Testis (tissue), 5 donors: ENCODE measurements at places on chromosomes 12 and 14. TPM values are rescaled to one million over a fixed set of nuclear protein-coding genes. Genes with fewer than 3 reads are reported as not detected.

TC2N gene
- total RNA-seq = 19.6 TPM

- DNase-seq = no peak
Observed at GRCh38 chr12:78185109-78185508, 354.4 kb downstream of the NAV3 start.

- DNase-seq = no peak
Observed at GRCh38 chr14:21408147-21408546, 24.3 kb upstream of the SUPT16H start.

DNA sequence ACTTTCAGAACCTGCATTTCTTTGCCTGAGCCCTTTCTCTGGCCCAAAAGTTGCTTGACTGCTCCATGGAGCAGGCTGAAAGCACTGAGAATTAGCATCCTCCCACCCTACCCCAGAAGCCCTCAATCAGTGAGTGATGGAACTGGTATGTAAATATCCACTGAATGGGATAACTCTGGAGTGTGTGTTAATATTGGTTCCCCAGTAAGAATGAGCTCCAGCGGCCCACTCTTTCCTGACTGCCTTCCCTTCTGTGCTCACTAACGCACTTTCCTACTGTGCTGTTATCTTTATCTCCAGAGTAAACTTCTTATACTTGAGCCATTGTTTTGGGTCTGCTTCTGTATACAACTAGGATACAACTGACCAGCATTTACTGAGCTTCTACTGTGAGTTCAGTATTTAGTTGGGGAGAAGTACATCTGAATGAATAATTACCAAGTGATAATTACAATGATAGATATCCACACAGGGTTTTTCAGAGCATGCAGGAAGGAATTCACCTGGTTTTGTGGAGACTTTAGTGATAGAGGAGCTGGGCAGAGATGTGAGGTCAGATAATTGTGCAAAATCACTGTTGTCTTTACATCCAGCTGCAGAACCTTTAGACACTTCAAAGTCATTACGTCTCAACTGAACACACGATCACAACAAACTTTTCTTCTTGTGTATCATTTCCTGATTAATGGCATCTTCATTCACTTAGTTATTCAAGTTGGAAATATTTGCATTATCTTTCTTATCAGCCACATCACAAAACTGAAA is 149.2 kb upstream of the BTG1 start:
- no peak for DNase-seq

- no peak for DNase-seq
Observed at GRCh38 chr12:67035121-67035520, 234.0 kb upstream of the CAND1 start.

GABARAPL1 gene
- 56.2 TPM for total RNA-seq

DNA sequence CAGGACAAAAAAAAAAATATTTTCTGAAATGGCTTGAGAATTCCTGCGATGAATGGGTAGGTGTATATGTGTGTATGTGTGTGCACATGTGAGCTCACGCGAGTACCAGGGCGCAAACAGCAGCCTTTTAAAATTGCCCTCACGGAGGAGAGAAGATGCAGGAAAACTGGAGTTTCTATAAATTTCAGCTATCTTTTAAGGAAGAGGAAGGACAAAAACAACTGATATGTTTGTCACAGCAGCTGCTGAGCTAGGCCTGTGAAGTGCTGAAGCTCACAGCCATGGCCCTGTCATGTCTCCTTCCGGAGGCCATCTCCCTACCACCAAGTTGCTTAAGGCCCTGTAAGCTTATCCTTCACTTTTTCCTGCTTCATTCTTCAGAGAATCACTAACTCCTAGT is 40.8 kb downstream of the DUSP16 start:
- no peak for DNase-seq

LRCOL1 gene
- total RNA-seq = 0.81 TPM

GRCh38 chr14:37623971-37624370 is 28.5 kb downstream of the TTC6 start:
- no peak for DNase-seq

JAG2 gene
- 21.3 TPM for total RNA-seq

GRCh38 chr12:6356374-6356820 is 14.5 kb upstream of the TNFRSF1A start:
- no peak for DNase-seq

HCAR2 gene
- total RNA-seq = 0.74 TPM

DNA sequence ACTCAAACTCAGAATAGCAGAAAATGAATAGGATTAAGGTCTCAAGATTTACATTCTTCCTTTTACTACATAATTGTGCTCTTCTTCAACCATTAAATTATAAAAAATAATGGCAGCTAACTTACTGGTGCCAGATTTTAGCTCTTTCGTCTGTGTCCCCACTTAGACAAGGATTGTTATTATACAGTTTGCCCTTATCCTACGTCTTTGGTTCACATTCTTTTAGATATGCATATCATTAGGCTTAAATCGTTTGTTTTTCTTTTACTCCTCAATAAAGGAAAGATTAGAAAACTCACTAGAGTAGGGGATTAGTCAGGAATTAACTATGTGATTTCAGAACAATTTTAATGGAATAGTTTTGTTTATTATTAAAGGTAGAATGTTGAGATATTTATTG is 129.6 kb upstream of the GARIN2 start:
- DNase-seq = no peak

GRCh38 chr14:91996948-91997371 is 42.9 kb downstream of the TRIP11 start:
- no peak for DNase-seq

RFX4 gene
- 52.7 TPM for total RNA-seq

GRCh38 chr12:19015285-19015684 is 114.2 kb upstream of the PLEKHA5 start:
- no peak for DNase-seq

SLC41A2 gene
- 31.6 TPM for total RNA-seq

GRCh38 chr12:5627053-5627630 is 195.2 kb downstream of the NTF3 start:
- no peak for DNase-seq

GRCh38 chr14:68574906-68575305 is 218.0 kb downstream of the ZFP36L1 start:
- no peak for DNase-seq

GRCh38 chr14:62143245-62143644 is 381.0 kb downstream of the SNAPC1 start:
- peak; percentile 67 for DNase-seq

DNA sequence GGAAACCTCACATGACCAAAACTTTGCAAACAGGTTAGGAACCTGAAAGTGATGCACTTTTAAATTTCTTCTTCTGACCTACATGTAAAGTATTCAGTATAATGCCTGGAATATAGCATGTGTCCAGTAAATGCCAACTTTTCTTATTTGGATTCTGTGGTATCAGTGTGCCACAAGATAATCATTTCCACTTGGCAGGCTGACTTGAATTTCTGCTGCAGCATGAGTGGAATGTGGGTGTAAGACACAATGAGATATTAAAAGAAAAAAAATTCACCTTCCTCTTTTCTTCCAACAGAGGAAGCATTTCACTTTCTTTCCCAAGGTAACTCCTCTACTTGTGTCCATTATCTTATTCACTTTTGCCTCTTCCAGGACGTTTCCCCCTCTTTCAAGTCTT is 141.9 kb upstream of the PRKD1 start:
- no peak for DNase-seq

DDHD1 gene
- 76.2 TPM for total RNA-seq

GRCh38 chr14:50615056-50615455 is 53.0 kb downstream of the SAV1 start:
- DNase-seq = no peak

GRCh38 chr14:47257013-47257412 is 418.4 kb downstream of the MDGA2 start:
- DNase-seq = no peak

DNA sequence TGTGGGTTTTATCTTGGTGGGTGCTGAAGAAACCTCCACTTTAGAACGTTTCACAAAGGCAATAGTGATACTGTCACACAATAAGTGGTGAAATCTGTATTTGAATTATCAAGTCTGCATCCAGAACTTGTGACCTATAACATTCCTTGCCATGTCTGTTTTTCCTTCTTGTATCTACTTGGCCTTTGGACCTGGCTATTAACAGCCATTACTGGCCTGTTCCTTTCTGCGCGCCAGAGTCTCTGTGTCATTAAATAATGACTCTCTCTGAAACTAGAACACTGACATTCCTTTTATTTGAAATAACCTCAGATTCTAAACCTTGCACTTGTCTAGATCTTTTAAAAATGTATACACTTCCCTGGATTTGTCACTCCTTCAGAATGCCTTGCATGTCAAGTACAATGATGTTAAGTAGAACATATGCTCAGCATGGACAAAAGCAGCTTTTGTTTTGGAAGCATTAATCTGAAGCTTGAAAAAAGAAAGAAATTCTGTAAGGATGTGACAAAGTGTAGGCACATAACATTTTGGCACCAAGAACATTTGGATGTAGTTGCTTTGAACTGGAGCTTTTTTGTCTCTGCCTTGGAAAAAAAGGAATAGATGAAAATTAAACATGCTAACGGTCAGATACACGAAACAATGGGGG is 95.5 kb upstream of the RPL10L start:
- DNase-seq = no peak

DNA sequence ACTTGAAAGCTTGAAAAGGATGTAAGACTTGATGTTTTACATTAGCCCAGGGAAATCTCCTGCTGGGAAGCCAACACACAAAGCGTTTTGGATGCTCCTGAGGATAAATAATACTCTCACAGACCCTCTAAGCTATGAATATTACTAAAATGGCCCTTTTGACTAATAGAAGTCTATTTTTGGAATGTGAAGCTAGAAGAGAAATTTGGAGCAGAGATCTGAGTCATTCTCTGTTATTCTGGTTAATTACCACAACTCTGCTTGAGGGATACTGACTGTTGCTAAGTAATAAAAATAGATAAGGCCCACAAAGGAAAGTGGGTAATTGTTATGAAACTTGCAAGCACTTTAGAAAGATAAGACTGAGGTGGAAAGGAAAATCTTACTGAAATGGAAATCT is 346.2 kb upstream of the STXBP6 start:
- no peak for DNase-seq

KLRB1 gene
- 0.25 TPM for total RNA-seq

PRR4 gene
- 8.4 TPM for total RNA-seq

GRCh38 chr14:99899578-99900178 is 106.5 kb downstream of the EML1 start:
- no peak for DNase-seq

MMP17 gene
- total RNA-seq = 16.1 TPM

- no peak for DNase-seq
Observed at GRCh38 chr12:52049286-52049685, 2.0 kb upstream of the NR4A1 start.

GRCh38 chr14:59600211-59600945 is 23.8 kb upstream of the CCDC175 start:
- no peak for DNase-seq

CACNA2D4 gene
- 18.3 TPM for total RNA-seq

DNA sequence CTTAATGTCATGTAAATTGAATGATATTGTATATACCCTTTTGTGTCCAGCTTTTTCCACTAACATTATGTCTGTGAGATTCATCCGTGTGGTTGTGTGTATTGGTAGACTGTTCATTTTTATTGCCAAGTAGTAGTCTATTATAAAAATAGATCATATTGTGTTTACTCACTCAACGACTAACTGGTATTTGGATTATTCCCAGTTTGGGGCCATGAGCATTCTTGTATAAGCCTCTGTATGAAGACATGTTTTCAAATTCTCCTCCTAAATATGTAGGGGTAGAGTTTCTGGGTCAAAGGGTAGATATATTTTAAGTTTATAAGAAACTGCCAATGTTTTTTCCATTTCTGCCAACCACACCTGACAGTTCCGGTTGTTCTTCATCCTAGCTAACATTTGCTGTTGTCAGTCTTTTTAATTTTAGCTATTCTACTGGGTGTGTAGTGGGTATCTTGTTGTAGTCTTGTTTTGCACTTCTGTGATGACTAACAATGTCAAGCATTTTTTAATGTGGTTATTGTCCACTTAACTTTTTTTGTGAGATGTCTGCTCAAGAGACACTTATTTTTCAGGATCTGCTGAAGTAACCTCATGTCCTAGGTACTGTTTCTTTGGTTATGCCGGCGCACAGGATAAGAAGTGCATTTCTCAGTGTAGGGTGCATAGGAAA is 93.2 kb downstream of the DACT1 start:
- DNase-seq = no peak

LRRC74A gene
- total RNA-seq = 5.9 TPM

GRCh38 chr12:105451798-105452197 is 121.3 kb downstream of the C12orf75 start:
- no peak for DNase-seq

FBXO34 gene
- total RNA-seq = 91.7 TPM

DNA sequence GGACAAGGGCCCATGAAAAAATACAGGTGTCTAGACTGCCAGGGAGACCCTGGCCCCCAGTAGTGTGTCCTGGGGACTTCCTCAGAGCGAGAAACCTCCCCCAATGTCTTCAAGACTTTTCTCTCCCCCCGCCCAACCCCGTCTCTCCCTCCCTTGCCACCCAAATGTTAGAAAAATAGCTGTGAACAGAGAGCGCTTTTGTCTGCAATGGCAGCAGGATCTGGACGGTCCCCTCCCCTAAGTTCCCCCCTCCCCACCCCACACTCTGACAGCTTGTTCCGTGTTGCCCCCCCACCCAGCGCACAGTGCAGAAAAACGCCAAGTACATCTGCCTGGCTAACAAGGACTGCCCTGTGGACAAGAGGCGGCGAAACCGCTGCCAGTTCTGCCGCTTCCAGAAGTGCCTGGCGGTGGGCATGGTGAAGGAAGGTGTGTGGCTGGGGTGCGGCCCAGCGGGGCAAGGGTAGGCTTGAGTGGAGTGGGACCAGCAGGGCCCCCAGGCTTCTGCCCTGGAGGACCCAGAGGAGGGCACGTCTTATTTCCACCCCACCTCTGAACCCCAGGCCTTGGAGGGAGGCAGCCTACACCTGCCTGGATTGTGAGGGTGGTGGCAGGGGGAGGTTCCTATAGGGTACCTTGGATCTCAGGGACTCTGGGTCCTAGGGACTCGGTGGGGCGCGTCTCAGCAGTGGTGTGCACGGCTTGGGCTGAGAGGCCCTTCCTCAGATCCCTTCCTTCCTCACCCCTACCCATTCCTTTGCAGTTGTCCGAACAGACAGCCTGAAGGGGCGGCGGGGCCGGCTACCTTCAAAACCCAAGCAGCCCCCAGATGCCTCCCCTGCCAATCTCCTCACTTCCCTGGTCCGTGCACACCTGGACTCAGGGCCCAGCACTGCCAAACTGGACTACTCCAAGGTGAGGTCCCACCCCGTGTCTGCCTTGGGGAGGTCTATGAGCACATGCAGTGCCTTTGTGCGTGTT is 4.8 kb downstream of the NR4A1 start:
- DNase-seq = no peak

REM2 gene
- total RNA-seq = 2.9 TPM

GRCh38 chr14:59728304-59728703 is 142.3 kb downstream of the RTN1 start:
- DNase-seq = no peak

GRCh38 chr12:14951851-14952250 is 9.6 kb downstream of the ARHGDIB start:
- no peak for DNase-seq

- DNase-seq = no peak
Observed at GRCh38 chr12:28024231-28024995, 51.9 kb upstream of the PTHLH start.

- DNase-seq = no peak
Observed at GRCh38 chr14:87255058-87255457, 737.9 kb downstream of the GALC start.

- DNase-seq = peak; percentile 31
Observed at GRCh38 chr12:29066011-29066588, 83.0 kb upstream of the FAR2 start.
